ENCODE measurements at places on chromosomes 2 and 18.
A peak's percentile ranks its signal among the peaks of the same experiment; 100 is the strongest.

DNA sequence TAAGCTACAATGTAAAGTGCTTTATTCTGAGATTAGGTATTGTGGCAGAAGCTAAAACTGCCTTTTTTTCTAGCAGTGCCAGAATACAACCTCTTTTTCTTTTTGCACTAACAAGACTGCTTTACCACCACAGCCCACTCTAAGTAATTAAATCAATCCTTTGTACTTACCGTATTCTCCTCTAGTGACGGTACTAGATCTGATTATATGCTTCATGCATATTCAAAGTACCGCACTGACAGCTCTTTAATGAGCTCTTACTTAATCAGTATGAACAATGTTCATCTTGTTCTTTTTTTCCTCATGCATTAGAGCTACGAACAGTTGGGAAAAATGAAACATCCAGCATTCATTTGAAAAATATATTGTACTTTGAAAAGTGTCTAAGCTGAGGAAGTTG, 16.1 kb upstream of the OTX1 start:
- no peak for DNase-seq

DNA sequence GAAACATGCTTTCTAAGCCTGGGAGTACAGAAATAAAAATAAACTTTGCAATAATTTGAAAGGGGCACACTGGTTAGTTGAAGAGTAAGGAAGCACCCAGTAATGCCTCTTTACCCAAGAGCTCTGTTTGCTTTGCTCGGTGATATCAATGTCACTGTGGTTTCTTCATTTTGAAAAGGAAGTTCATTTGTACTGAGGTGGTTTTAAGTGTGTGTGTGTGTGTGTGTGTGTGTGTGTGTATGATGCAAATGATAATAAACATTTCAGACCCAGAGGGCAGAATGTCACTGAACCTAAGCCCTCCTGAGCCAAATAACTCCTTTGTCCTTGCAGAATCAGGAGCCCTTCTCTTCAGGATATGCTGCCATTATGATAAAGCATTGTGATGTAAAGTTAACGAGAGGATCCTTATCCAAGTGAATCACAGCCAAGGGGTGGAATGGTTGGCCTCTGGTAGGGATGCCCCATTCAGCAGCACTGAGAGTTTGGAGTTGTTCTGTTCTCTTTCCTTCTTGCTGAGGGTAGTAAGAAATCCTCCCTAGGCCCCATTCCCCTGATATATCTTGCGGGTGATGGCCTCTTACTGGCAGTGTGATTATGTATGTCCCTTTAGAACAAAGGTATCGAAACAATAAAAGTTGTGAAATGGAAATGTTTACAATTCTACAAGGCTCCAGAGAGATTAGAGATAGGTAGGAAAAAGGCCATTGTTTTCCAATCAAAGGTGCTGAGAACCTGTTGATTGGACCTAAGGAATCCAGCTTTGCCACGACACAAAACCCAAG, 7.6 kb downstream of the ITGA6 start:
- no peak for DNase-seq

GRCh38 chr2:128304715-128305554, 13.7 kb downstream of the HS6ST1 start:
- DNase-seq: peak; percentile 99

DNA sequence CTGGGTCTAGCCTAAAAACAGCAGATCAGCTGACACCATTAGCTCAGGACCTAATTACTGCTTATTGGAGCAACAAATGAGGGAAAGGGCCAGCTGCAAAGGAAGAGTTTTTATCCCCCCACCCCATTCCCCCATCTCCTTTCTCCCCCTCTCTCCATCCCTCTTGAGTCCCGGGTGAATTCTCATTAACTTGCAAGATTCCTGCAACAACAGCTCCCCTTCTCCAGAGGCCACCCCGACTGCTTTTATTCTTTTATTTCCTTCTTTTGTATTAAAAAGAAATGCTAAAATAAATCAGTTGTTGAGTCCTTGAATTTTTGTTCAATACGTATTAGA, 473 bp upstream of the NOL4 start:
- DNase-seq: no peak

DNA sequence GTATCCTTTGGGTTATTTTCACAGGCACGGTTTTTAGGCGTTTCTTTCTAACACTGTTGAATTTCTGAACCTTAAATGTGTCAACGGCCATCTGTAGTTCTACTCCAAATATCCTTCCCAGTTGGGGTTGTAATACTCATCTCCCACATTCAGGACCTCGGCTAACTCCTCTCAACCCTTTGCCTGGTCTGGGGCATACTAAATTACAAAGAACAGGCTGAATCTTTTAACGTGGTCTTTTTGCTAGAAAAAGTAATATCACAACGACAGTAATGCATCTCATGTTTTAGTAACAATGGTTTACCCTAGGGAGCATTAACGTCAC, 2.1 kb downstream of the RPRM start:
- no peak for DNase-seq

DNA sequence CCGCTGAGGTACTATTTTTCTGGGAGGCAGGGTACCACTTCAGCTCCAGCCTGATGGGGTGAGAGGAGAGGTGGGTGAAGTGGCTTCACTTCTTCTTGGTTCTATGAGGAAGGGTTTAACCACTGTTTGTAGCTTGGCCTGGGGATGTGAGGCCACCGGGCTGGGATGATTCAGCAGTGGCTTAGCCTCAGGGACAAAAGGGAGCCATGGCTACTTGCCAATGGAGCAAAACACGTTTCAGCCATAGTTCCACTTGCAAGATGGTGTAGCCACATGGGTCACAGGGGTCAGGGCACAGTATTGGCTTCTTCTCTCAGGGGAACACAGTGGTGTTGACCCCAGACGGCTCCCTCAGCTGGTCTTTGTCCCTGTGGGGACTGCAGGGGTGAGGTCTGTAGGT, 14.9 kb downstream of the ZDBF2 start:
- DNase-seq: no peak

- no peak for DNase-seq
These were observed 32.0 kb upstream of the B4GALT6 start for GRCh38 chr18:31716362-31716761.

GRCh38 chr2:64090264-64090663, 54.0 kb downstream of the PELI1 start:
- no peak for DNase-seq

GRCh38 chr18:79133724-79134123, 64.5 kb downstream of the ATP9B start:
- no peak for DNase-seq

DNA sequence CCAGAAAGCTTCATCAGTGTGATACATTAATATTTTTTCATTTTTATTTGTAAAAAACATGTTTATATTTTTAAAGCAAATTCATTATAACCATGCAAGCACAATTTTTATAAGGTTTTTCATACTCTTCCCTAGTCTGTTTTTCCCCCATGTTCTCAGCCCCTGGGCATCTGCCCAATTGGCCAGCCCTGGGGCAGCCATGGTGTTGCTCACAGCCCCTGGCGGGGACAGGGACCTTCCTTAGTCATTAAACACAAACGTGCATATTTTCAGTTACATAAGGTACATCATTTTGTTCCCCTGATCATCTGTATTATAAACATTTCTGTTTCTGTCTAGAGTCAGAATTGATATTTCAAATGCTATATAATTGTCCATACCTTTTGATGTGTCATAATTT, 150.0 kb downstream of the ESCO1 start:
- no peak for DNase-seq

DNA sequence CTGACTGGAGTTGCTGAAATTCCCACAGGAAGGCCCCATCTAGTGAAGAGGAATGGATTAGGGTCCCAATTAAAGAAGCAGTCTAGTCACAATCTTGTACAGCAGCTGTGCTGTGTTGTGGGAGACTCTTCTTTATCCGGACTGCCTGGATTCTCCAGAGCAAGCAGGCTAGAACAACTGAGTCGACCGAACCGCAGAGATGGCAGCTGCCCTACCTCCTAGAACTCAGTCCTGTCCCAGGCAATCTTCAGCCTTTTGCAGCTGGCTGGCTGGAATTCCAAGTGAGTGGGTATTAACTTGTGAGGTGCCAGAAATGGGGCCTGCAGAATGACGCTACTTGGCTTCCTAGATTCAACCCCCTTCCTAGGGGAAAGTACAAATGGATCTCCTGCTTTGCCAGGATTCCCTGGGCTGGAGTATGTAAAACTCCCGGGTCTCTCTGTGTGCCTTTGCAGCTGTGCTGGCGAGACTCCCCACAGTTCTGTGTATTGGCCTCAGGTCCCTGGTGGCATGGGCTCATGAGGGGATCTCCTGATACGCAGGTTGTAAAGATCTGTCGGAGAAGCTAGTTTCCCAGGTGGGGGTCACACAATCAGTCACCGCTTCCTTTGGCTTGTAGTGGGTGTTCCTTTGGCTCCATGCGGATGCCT, 1952.6 kb upstream of the LRRTM1 start:
- no peak for DNase-seq

- DNase-seq: no peak
These were observed 39.0 kb downstream of the FBXO48 start for GRCh38 chr2:68428126-68428525.

- DNase-seq: peak; percentile 57
These were observed 370.7 kb downstream of the SLC4A3 start for GRCh38 chr2:219998107-219998506.

DNA sequence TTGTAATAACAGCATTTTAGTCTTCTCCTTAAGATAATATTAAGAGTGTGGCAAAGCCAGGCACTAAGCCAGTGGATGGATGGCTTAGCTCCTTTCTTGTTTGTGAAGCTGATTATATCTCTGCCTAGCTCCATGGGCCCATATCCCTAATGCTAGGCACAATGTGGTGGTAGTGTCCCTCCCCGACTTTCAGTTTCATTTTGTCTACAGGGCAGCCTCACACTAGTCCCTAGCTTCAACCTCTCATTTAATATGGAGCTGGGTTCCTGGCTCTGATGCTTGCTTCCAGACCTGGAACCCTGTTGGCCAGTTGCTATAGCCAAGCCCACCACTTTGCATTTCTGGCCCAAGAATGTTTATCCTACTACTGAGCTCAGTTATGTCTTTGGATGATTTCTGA, 437.0 kb upstream of the MEIS1 start:
- DNase-seq: no peak

GRCh38 chr18:32735781-32736180, 37.0 kb downstream of the KLHL14 start:
- peak; percentile 60 for DNase-seq

- no peak for DNase-seq
These were observed 223.1 kb upstream of the ID2 start for GRCh38 chr2:8458503-8459459.

- DNase-seq: no peak
These were observed 83.4 kb downstream of the SLC25A12 start for GRCh38 chr2:171810422-171811244.

- peak; percentile 36 for DNase-seq
These were observed 64.9 kb downstream of the ACTR2 start for GRCh38 chr2:65292461-65293011.

DNA sequence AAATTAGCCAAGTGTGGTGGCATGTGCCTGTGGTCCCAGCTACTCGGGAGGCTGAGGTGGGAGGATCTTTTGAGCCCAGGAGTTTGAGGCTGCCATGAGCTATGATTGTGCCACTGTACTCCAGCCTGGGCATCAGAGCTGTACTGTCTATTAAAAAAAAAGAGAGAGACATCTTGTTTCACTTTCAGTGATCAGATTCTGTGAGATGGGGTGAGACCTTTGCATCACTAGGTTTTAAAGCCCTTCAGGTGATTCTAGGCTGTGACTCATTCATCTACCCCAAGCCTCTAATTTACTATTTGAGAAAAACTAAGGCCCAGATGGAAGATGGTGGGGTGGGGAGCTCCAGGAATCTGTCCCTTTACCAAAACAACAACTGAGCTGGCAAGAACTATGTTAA, 7.1 kb downstream of the C2orf92 start:
- DNase-seq: no peak

DNA sequence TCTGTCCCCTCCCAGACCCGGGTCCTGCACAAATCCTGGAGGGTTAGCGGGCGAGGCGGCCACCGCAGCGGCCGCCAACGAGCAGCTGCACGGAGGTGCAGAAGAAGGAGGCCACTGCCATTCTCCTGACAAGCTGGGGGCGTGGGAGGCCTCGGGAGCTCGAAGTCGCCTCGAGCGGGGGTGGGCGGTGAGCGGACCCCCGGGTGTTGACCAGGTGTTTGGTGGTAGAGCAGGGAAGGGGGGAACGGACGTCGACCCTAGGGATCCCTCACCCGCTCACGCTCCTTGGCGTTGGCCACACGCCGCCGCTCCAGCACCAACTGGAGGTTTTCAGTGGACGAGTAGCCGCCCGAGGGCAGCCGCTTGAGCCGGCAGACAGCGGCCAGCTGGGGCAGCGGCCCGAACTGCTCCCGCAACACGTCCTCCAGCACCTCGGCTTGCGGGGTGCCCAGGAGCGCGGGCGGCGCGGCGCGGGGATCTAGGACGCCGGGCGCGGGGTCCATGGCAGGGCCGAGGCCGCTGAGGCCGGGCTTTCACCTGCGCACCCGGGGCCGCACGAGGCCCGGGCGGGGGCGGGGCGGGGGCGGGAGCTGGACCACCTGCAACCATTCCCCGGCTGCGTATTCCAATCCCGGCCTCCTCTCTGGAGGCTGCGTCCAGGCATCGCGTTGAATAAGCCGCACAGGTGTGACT, at the start of gene FIGLA:
FIGLA (minus strand) TSS at position 508 of the 693 bp plus-strand sequence; CDS start at position 503, 5 bp downstream.
- no peak for DNase-seq

DNA sequence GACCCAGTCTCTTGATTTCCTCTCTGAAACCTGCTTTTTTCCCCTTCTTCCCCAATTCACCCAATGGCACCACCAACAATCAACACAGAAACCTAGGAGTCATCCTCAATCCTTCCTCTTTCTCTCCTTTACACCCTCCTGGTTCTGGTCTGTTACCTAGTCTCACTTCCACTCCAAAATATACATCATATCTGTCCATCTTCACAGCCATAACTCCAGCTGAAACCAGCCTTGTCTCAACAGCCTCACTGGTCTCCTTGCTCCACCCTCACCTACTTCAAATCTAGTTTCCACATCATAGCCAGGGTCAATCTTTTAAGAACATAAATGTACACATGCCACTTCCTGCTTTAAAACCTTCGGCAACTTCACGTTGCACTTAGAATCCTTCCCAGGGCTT, 11.8 kb upstream of the TWSG1 start:
- no peak for DNase-seq

DNA sequence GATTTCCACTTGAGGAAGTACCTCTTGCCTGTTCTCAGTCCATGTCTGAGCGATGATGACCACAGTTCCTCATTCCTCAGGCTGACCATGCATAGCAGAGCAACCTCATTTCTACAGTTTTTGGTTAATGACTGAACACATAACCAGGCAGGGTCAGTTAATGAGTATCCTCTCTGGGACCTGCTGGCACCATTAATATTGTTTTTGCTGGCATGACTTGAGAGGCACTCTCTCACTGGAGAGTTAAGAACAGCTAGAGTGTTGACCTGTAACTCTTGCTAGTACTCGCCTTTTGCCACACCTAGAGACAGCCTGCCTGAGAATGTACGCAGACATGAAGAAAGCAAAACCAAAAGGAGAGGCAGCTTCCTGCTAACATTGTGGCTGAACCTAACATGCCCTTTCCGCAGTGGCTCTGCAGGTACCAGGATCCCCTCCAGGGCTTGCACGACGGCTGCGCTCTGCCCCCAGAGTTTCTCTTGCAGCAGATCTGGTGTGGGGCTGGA, 23.9 kb downstream of the PECR start:
- peak; percentile 55 for DNase-seq

Data from fibroblast of mammary gland (primary cell).